Activated naive CD4-positive, alpha-beta T cell treated with anti-CD3 and anti-CD28 coated beads, Interleukin-2, amount 50 U/mL, for 72 hours (primary cell): ENCODE measurements at places on chromosomes 7 and 10. TPM values are rescaled to one million over a fixed set of nuclear protein-coding genes. Genes with fewer than 3 reads are reported as not detected.

GRCh38 chr10:3095373-3096139 lies 28.2 kb downstream of the PFKP start:
- no peak for DNase-seq

GRCh38 chr10:104895541-104895940 lies 254.5 kb downstream of the SORCS3 start:
- DNase-seq, result no peak

DNA sequence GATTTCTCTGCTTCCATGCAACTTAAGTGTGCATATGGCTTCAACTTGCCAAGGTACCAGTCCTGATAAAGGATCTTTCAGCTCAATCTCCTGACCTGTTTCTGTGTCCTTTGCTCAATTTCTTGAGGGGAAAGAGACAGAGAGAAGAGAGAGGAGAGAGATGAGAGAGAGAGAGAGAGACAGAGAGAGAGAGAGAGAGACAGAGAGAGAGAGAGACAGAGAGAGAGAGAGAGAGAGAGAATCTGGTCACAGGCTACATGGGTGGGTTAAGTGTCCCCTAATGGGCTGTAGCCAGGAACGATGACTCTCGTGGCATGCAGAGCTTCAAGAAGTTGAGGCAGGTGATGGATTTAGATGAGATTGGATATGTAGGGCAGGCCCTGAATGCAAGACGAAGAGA lies 335.2 kb upstream of the PRKCQ start:
- DNase-seq, result no peak

DNA sequence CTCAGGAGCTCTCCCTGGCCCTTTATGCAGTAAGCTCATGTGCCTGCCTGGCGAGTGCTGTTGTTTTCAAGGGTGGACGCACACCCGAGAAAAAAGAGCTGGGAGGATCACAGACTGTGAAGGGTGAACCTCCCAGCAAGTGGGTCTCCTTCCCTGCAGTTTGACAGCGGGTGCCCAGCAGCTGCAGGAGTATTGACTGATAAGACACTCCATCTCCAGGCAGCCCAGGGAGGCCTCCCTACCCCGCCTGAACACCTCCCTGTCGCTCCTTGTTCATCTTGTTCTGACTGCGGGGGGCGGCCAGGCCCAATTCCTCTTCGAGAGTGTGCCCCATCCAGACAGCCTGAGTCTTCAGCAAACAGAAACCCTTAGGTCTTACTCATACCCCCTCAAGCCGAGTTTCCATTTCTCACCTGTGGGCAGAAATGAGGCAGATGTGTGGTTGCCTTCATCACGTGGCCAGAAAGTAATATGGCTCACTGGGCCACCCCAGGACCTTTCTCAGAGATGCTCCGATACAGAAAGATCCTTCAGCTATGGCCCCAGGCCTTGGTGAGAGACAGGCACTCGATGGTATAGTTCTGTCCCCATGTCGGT lies 17.2 kb downstream of the MDH2 start:
- DNase-seq, result no peak

The RTKN2 gene
- 10.0 TPM for total RNA-seq

The BRI3 gene
- total RNA-seq, result 66.4 TPM

The RBM20 gene
- total RNA-seq, result 0.20 TPM
